ENCODE measurements at places on chromosomes 7 and 10.

- DNase-seq = peak; percentile 12
Measured at GRCh38 chr7:51430480-51431086, 114.0 kb upstream of the COBL start.

- no peak for DNase-seq
Measured at GRCh38 chr10:61786728-61787127, 114.8 kb upstream of the ARID5B start.

GRCh38 chr7:95018021-95018420, 110.6 kb downstream of the PPP1R9A start:
- DNase-seq = no peak

GRCh38 chr7:20330928-20331909, 519 bp downstream of the ITGB8 start:
- peak; percentile 29 for DNase-seq

GRCh38 chr7:21702303-21702702, 159.5 kb downstream of the DNAH11 start:
- DNase-seq = no peak

- DNase-seq = no peak
Measured at GRCh38 chr10:101284101-101284743, 55.0 kb upstream of the LBX1 start.

DNA sequence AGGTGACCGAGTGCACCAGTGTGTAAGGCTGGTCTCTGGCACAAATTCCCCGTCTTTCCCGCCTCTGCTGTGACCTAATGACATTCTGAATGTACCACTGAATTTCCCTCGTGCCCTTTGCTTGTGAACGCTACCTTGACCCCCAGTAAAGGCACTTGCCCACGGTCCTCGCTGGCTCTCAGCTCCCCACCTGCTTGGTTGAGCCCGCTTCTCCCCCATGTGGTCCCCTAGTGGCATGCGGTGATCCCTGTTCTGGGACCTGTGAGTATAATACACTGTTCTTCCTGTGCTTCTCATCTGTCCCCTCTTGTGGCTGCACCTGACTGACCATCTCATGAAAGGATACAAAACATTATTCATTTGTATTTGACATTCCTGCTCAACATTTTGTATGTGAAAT, 495.7 kb downstream of the INHBA start:
- no peak for DNase-seq

DNA sequence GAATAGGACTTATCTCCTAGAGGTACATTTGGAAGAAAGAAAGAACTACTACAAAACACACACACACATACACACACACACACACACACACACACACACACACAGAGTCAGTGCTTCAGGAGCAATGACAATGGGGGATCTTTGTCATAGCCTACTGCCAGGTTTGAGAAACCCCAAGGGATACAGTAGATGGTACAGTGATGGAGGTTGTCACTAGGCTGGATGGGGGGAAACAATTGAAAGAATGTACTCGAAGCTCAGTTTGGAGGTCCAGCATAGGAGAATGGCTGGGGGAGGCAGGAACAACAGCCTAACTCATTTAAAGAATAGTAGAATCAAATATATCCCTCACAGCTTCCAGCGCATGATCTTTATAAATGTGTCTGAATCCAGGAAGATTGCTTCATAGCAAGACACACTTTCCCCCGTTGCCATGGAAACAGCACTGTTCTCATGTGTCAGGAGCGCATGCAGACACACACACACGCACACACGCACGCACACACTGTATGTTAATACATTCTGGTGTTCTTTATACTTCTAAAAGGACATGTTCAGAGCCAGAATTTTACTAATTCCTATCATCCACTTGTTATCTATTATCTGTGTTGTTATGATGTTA, 32.6 kb upstream of the ZNRF2 start:
- DNase-seq = no peak

DNA sequence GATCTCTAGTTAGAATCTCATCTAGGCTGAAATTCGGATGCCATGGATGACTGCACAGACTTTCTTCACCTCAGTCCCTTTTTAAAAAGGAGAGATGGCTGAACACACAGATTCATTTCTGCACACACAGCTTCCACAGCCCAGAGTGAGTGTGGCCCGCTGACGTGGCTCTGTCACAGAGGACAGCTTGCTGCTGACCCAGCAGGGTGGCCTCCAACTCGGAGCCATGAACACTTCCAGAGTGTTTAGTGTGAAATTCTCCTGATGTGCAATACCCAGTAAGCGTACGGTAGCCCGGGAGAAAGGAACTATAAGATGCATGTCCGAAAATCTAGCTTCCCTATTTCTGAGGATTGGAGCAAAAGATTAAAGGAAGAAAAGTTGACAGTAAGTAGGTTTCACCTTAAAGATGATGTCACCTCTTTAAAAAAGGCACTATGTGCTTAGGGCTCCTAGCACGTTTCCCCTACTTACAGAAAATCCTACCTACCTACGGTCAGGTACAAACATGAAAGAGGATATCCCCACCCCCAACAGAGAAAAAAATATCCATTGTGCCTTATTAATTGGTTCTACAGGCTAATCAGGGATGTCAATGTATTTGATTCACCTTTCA, 162.2 kb downstream of the RAPGEF5 start:
- no peak for DNase-seq

- DNase-seq = no peak
Measured at GRCh38 chr10:132492323-132493025, 45.1 kb upstream of the INPP5A start.

DNA sequence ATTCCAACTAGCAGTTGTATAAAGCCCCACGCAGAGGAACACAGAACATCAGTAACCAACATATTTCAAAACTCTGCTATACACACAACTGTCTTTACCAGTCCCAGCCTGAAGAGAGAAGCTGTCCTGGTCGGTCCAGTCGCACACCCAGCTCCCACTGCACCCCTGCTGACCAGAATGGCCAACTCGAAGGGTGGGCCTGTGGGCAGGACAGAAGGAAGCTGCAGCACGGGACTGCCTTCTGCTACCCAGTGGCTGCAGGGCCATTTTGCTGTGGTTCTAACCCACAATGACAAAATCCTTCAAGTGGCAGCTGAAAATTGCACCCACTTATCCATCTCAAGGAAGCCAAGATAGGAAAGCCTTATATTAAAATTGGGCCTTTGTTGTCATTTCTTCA, 48.2 kb downstream of the GSDME start:
- DNase-seq = no peak

DNA sequence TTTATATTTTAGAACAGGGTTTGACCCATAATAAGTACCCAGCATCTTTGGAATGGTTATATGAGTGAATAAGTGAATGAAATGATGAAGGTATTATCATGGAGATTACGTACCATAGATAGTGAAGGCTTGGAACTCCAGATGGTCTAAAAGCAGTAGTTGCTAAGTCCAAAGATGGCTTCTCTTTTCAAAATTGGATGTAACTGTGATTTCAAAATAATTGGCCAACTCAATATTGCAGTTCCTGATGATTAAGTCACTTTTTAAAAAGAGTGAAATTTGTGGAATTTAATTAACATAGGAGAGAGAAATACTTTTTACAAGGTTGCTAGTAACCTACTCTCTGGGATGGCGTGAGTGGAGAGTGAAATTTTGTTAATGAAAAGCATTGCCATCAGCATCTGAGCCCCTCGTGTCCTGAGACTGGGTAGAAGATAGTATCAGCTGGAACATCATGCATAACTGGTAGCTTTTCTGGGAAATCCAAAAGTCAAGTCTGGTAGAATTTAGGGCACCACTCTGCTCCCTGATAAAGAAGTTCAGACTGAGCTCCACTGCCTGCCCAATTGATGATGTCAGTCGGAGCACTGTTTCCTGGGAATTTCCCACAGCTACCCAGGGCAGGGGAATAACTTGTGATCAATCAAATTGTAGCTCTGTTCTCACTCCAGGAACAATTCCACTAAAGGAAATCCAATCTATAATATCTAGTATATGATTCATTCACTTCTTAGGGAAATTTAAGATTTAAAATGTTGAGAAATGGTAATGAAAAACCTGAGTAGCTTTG, 3.2 kb downstream of the GPR141 start:
- no peak for DNase-seq

DNA sequence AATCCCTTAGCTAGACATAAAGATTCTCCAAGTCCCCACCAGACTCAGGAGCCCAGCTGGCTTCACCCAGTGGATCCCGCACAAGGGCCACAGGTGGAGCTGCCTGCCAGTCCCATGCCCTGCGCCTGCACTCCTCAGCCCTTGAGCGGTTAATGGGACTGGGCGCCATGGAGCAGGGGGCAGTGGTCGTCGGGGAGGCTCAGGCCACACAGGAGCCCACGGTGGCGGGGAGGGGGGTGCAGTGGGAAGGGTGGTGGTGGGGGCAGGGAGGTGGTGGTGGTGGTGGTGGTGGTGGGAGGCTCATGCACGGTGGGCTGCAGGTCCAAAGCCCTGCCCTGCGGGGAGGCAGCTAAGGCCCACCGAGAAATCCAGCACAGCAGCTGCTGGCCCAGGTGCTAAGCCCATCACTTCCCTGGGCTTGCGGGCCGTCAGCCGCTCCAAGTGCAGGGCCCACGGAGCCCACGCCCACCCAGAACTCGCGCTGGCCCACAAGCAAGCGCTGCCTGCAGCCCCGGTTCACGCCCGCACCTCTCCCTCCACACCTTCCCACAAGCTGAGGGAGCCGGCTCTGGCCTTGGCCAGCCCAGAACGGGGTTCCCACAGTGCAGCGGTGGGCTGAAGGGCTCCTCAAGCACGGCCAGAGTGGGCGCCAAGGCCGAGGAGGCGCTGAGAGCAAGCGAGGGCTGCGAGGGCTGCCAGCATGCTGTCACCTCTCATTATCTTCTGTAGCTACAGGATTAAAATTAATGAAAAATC, 732.5 kb upstream of the POM121L12 start:
- DNase-seq = no peak

- DNase-seq = no peak
Measured at GRCh38 chr7:88072715-88073055, 138.6 kb downstream of the ADAM22 start.

DNA sequence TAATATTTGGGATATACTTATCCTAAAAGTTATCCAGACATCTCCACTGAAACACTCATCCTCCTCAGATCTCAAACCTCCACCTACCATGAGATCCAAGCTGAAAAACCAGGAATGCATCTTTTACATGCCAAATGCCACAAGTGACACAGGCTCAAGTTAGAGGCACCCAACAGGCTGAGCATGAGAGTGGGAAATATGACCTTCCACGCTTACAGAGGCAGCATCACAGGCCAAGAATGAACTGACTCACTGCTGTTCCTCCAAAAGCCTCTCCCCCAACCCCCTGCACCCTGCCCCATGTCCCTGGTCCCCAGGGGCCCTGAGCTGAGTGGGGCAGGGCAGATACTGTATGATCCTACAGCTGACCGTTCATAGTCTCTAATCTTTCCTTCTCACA, 4.8 kb upstream of the MTPAP start:
- no peak for DNase-seq

DNA sequence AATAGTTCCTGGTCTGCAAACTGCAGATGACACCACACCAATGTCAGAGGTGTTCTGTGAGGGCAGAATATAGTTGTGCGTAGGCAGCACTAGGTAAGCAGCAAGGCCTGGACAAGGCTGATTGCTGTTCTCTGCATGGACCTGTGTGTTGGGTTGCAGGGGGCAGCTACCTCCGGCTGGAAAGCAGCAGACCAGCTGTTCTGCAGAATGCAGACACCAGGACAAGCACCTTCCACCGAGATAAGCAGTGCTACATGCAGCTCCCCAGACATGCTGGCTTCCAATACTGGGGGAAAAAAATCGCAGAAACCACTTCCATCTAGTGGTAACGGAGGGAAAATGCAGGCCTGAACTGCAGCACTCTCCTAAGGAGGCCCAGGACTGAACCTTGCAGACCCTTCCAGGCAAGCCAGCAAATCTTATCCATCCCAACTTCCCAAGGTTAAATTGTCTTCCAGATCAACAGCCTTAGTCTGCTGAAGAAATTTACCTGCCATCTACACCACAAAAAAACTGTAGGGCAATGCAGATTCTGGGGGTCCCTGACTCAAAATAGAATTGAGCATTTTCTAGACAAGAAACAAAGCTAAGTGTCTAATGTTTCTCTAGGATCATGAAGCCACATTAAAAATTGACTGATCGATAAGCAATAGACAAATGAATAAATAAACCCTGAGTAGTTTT, 50.5 kb upstream of the COBL start:
- DNase-seq = no peak

- no peak for DNase-seq
Measured at GRCh38 chr10:128217136-128217535, 90.9 kb upstream of the MKI67 start.

DNA sequence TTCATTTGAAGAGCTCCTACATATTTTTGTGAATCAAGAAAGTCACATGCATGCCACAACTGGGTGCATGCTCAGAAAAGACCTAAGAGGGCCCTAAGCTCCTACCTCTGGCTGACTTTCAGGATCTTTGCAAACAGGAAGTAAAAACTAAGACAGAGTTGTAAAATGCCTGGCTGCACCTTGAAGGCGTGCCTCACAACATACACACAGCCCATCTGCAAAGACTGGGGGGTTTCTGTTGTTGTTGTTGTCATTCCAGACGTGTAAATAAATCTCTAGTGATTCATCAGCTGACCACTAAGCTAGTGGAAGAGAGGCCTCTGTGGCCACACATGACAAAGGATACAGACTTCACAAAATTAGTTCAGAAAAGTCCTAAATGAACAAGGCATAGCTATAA, 31.8 kb downstream of the SMURF1 start:
- no peak for DNase-seq

DNA sequence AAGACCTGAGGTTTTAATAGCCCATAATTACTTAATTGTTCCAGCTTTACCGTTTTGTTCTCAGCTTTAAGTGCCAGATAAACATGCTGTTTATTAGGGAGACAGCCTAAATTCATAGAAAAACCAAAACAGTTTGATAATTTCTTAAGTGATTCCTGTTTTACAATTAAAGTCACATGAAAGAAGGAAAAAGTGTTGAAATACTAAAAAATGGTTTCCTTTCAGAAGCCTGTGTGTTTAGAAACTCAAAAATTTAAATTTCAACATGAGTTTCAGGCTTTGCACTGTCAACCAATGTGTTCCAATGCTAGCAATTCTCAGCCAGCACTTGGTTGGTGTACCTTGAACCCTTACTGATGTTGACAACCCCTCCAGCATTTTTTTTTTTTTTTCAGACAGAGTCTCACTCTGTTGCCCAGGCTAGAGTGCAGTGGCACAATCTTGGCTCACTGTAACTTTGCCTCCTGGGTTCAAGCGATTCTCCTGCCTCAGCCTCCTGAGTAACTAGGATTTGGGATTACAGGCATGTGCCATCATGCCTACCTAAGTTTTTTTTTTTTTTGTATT, 135.3 kb downstream of the ICA1 start:
- DNase-seq = no peak

- DNase-seq = no peak
Measured at GRCh38 chr10:132290631-132291030, 17.1 kb downstream of the STK32C start.

- DNase-seq = no peak
Measured at GRCh38 chr10:60430836-60431597, 41.3 kb upstream of the ANK3 start.

DNA sequence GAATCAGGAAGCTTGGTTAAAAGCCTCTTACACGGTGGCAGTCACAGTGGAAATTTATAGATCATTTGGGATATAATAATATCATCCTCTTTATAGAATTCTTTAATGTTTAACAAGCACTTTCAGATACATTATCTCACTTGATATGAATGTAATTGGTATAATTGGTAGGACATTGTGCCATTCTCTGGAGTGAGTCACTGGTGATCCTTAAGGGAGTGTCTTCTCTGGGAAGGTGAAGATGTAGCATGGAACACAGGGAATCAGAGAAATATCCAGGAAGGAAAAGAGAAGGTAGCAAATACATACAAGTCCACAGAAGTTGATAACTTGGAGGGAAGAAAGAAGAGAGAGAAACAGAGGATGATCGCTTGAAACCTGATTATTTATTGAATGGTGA, 9.8 kb downstream of the PTPRZ1 start:
- DNase-seq = no peak

Data from activated T-cell treated with anti-CD3 and anti-CD28 coated beads for 48 hours (primary cell).